ENCODE measurements at places on chromosomes 4 and X. TPM values are rescaled to one million over a fixed set of nuclear protein-coding genes. Genes with fewer than 3 reads are reported as not detected.

DNA sequence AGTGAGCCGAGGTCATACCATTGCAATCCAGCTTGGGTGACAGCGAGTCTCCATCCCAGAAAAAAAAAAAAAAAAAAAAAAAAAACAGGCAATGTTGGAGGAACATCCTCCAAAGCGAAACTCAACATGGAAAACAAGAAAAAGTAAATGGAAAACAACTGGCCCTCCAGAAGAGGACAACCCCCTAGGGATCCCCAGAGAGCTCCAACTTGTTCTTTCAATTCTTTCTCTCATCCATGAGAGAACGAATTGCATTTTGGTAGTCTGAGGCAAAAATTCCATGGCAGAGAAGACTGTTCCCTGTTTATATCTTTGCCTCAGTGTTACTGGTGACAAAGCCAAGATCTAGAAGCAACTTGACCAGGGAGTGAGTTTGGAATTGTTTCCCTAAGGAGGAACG lies 49.8 kb downstream of the OPHN1 start:
- DNase-seq, result no peak

DNA sequence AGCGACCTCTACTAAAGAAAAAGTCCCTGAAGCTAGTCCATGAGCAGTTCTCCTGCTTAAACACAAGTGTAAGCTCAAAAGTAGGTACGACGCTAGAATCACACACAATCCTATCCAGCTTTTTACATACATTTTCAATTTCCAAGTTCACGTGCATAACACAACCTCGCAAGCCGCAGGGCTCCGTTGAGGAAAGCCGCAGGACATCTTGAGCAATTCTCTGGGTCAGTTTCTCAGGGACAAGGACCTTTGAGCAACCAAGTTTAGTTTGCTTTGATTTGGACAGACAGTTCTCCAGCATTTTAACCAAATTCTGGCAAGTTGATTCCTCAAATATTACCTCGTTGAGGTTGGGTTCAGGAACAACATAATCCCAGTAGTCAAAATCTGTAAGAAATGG lies 2.5 kb downstream of the DDIT4L start:
- no peak for DNase-seq

- DNase-seq, result no peak
These were observed 20.0 kb downstream of the NDP start for GRCh38 chrX:43953218-43953617.

GRCh38 chr4:7783541-7783940 lies 156.1 kb downstream of the AFAP1 start:
- DNase-seq, result no peak

DNA sequence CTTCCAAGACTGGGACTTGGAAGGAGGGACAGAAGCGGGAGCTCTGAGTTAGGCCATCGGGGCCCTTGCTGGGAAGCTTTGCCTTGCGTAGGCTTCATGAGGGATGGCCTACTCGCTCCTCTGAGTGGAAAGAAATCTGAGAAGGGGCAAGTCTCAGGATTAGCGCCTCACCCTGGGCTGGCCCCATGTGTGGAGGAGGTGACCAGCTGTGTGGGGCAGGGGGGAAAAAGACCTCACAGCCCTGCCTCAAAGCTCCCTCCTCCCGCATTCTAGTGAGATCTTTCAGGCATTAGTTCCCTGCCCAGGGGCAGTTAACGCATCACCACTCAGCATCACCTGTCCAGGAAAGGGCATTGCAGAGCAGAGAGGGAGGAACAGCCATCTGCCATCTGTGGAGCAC lies 156.1 kb downstream of the ENPP6 start:
- DNase-seq, result peak; percentile 67

Gene MAGIX
- total RNA-seq, result 1.9 TPM

Gene KDR
- total RNA-seq, result 1.8 TPM

Gene MED28
- total RNA-seq, result 94.5 TPM
